ENCODE measurements at places on chromosomes 3 and 15.

DNA sequence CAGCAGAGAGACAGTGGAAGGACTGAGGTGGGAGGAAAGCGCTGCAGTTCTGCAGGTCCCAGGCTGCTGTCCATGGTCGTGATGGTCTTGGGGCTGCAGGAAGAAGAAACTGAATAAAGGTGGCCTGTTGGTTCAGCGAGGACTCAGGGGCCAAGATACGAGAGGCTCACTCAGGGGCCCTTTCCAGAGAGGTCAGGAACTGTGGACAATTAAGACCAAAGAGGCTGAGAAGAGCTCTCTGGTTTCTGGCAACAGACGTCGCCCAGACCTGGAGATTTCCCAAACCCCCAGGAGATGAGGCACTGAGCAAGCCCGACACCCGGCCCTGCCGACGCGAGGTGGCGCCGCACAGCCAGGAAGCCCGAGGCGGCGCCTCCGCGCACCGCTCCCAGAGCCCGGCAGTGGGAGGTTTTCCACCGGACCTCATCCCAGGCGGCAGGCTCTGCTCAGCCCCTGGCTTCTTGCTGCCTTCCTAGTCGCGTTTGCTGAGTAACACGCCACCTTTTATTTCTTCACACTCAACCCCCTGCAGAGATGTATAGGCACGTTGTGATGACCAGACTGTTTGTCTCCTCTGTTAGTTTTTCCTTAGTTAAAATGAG is 56.4 kb upstream of the ARRDC4 start:
- peak; percentile 10 for DNase-seq

DNA sequence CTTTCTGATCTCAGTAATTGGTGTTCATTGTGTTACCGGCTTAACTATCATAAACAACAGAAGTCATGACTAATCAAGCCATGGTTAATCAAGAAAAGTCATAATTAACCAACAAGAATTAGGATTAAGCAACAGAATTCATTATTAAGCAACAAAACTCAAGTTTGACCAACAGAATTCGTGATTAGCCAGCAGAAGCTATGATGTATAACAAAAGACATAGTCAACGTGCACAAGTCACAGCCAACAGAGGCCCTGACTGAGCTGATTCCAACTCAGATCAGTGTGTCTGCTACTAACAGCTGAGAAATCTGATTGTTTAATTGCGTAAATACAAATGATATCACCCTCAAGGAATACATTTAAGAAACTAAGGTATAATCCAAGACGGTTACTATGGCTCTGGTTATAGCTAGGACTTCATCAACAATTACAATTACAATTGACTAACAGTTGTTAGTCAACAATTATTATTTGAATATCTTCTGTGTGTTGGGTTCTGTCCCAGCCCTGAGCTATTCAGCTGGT is 67.7 kb downstream of the RARB start:
- no peak for DNase-seq

- no peak for DNase-seq
Observed at GRCh38 chr3:69065318-69065964, 13.3 kb upstream of the TMF1 start.

- DNase-seq: no peak
Observed at GRCh38 chr3:13405614-13406013, 14.5 kb downstream of the NUP210 start.

GRCh38 chr3:27134171-27134796 is 234.9 kb downstream of the NEK10 start:
- no peak for DNase-seq

DNA sequence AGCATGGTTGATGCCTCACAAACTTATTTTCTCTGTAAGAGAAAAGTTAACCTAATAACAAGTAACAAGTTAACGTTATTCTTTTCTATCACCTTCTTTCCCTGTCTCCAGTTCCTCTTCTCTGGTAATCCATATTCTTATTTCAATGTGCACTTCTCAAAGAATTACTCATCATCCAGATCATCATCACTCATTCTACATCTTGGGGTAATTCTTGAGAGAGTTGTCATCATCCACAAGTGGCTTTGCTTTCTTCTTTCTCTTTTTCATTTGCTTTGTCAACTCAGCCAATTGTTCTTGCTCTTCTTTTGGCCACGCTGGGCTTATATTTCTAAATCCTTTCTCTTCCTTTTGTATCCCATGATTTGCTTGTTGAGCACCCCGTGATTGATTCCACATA is 20.8 kb upstream of the RNF111 start:
- no peak for DNase-seq

DNA sequence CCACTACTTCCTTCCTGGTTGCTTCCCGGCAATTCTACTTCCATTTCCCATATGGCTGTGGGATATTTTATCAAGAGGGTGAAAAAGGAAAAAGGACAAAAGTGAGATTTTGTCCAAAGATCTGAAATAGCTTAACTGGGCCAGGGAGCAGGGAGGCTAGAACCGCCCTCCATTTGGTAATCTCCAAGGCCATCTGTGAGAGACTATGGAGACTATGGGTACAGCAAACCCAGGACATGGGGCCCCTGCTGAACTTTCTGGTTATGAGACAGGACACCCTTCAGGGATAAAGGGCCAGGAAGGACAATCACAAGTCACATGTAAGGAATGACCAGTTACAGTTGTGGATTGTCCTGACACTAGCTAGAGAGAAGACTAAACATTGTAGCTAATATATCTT is 24.3 kb downstream of the ZSCAN2 start:
- no peak for DNase-seq

DNA sequence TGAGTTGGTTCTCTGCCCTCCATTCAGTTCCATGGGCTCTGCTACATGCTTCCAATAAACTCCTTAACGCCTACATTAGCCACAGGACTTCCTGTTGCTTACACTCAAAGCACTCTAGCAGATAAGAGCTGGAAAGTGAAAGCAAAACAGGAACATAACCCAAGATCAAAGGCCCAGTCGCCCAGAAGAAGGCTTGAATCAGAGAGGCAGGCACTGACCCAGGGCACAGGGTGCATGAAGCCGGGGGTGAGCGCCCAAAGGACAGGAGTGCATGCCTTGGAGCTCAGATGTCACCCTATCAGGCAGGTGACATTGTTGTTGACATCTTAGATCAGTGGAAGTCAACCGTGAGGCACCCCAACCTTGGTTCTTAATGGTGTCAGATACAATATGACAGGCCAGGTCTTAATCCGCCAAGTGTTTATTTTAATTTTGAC is 235.1 kb downstream of the UACA start:
- DNase-seq: no peak

DNA sequence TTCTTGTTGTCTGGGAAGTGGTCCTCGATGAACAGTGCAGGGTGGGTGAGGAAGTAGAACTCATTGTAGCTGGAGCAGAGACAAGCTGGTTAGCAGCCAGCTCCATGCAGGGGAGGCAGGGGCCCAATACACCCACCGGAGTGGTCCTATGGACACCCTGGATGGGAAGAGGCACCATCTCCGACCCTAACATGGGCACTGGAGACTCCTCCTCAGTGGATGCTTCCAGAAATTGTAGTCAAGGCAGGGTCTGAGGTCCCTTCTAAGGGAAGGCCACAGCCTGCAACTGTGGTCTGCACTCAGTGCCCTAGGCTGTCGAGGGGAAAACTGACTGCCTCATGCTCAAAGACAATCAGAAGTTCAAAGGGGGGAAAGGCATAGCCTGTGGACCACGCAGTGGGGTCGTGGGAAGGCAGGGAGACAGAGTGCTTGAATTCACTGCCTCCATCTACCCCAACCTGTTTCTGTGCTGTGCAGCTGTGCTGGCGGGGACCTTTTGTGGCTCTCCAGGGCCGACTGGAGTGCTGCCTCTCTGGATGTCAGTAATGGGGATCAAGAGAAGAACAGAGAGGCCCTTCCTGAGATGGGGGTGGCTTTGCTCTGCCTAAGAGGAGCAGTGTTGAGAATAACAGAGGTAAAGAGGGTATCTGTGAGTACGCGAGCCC is 41.9 kb downstream of the KY start:
- no peak for DNase-seq

DNA sequence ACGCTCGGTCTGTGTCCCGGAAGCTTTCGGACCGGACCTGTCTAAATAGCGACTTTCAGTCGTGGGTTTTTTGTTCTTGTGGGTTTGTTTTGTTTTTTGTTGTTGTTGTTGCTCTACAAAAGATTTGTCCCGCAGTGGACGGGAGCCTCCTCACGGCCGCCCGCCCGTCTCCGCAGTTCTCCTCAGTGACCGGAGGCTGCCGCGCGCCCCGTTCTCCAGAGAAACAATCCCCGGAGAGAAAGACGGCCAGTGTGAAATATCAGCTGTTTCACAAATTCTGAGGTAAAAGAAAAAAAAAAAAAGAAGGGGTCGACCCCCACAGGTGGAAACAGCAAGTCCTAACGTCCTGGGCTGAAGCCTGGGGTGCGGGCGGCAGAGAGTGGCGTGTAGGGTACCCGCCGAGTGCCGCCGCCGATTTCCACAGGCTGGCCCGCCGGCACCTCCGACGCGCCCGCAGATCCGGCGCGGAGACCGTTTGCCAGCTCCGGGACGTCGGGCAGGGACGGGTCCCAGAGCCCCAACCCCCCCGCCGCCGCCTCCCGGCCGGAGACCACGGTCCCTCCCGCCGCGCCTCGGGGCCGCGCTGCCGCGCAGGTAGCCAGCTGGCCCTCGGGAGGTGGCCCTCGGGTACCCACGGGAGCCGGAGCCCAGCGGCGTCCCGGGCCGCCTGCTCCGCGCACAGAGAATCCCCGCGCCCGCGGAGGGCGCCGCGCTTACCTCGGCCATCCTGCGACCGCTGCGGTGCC is 478 bp downstream of the BNC1 start:
- no peak for DNase-seq

DNA sequence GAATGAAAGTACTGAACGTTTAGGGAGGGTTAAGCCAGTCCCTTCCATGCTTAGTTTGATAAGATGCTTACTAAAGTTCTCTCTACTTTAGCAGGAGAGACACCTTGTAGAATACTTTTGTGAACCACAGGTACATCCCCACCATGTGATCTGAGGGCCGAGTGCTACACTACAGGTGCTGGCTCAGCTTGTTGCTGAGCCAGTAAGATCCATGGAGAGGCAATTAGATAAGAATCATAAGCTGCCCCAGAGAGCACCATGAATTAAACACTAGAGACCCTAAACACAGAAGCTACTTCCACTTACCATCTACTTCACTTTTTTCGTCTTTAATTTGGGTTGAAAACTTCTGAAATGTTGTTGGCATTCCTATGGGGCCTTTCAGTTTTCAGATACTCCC is 70.5 kb upstream of the GOLGA8B start:
- DNase-seq: no peak

GRCh38 chr3:151839313-151839631 is 25.4 kb downstream of the AADAC start:
- peak; percentile 54 for DNase-seq

DNA sequence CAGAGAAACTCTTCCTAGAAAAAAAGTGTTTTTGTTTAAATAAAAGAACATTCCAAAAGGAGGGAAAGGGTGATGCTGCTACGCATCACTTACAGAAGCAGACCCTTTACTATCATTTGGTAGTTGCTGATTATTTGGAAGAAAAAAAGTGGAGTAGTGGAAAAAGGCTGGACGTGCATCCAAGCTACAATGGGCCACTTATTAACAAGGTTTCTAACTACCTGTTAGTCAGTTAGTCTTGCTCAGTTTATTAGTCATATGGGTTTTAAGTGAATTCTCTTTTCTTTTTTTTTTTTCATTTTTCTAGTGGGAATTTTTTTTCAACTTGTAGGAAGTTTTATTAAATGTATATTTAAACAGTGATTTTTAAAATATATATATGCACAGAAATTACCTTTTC is 866.0 kb downstream of the MCTP2 start:
- no peak for DNase-seq

GRCh38 chr15:98612490-98613110 is 35.7 kb upstream of the IGF1R start:
- DNase-seq: no peak

- DNase-seq: no peak
Observed at GRCh38 chr15:81534124-81534523, 160.1 kb upstream of the TMC3 start.

DNA sequence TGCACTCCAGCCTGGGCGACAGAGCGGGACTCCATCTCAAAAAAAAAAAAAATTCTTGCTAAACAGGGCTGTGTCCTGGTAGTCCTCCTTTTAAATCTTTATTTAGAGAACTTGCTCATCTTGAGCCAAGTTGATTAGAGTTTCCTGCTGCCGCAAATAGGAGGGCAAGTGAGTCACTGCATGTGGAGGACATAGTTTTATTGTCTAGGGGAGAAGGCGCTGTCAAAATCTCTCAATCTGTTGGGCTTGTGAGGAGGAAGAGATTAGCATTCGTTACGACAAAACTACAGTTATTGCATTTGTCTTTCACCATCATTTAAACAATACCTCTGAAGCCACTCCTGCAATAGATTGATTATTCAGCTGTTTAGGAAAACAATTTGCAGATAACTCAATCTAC is 11.5 kb downstream of the MUC4 start:
- no peak for DNase-seq

- DNase-seq: no peak
Observed at GRCh38 chr3:47525617-47526016, 12.1 kb upstream of the ELP6 start.

GRCh38 chr15:53830707-53831386 is 71.4 kb upstream of the WDR72 start:
- no peak for DNase-seq

GRCh38 chr3:57841818-57842217 is 85.7 kb downstream of the SLMAP start:
- no peak for DNase-seq

- DNase-seq: no peak
Observed at GRCh38 chr3:82293867-82294266, 532.4 kb upstream of the GBE1 start.

GRCh38 chr15:99631255-99631654 is 65.5 kb downstream of the MEF2A start:
- no peak for DNase-seq

DNA sequence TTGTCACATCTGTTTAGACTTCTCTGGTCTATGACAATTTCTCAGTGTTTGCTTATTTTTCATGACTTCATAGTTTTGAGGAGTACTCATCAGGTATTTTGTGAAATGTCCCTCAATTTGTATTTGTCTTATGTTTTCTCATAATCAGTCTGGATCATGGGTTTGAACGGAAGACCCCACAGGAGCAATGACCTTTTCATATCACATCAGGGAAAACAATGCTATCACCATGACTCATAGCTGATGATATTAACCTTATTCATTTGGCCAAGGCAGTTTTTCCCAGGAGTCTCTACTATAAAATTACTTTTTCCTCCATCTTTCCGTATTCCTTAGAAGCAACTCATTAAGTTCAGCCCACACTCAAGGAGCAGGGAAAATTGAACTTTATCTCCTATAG is 32.7 kb downstream of the AADACL2 start:
- DNase-seq: no peak

- DNase-seq: no peak
Observed at GRCh38 chr3:37137516-37137915, 36.9 kb downstream of the LRRFIP2 start.

DNA sequence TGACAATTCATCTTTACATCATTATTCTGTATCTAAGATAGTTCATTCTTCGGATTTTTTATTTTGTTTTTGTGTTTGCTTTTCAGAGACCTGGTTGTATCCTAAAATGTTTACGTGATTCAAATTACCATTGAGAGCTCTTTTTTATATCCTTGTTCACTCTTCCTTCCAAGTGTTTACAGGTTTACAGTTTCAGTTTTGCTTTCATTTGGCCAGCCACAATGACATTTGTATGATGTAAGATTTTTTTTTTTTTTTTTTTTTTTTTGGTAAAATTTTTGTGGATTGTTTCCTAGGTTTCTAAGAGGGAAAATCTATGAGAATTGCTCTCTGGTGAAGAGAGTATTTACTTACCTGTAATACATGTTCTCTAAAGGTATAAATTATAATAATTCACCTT is 55.0 kb downstream of the SETD5 start:
- DNase-seq: no peak

GRCh38 chr3:115784739-115785536 is 161.6 kb downstream of the GAP43 start:
- no peak for DNase-seq

GRCh38 chr15:36643551-36643950 is 64.1 kb downstream of the CDIN1 start:
- no peak for DNase-seq

Measured in NCI-H524 treated with DMSO at 0.1 percent for 48 hours (cell line).